Adrenal gland (tissue), 19 donors: ENCODE measurements at places on chromosomes 3 and 15.

DNA sequence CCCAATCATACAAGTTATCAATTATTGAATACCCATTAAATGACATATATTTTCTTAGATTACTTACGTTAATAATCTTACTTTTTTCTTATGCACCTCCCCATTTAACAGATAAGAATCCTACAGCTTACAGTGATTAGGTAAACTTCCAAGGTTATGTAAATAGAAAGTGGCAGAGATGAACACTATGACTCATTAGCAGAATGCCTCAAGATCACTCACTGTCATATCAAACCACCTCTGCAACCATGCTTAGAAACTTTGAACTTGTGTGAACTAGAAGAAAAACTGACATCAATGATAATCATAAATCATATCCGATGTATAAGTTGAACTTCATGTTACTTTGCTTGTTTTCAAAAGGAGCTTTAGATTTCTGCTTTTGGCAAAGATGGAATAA lies 911.6 kb upstream of the ARPP21 start:
- no peak for DNase-seq

GRCh38 chr3:12275974-12276650 lies 12.8 kb upstream of the PPARG start:
- DNase-seq: no peak

DNA sequence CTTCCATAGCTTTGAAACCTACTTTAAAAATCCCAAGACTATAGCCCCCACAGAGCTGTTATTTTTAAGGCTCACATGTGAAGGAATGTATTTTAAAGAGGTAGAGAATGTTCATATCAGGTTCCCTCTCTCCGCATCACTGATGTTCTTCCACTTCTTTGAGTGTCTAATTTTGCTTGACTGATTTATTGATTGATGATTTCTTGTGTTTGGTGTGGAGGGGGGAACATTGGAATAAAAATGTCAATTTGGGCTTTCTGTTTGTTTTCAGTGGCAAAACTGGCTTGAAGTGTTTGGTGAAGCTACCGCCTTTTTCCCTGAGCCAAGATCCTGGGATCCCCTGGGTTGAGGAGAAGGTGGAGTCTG lies 2.7 kb upstream of the TMEM212 start:
- DNase-seq: no peak

- DNase-seq: no peak
These were observed 7.9 kb downstream of the CCDC71 start for GRCh38 chr3:49158103-49158709.

- DNase-seq: no peak
These were observed 16.9 kb downstream of the GASK1A start for GRCh38 chr3:42996021-42996420.

DNA sequence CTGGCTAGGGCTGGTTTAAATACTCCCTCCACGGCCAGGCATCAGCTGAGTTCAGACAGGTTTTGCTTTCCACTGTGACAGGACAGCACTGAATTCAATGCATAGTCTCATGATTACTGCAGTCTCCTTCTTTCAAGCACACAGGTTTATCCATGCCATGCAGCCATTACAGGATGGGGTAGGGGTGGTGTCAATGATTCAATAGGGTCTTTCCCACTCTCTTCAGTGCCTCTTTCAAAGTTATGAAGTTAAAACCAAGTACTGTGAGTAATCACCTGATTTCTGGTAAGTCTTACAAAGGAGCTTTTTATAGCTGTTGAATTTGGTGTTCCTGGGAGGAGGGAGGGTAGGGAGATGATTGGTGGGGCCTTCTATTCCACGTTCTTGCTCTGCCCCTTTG lies 47.2 kb downstream of the TMEM212 start:
- no peak for DNase-seq

DNA sequence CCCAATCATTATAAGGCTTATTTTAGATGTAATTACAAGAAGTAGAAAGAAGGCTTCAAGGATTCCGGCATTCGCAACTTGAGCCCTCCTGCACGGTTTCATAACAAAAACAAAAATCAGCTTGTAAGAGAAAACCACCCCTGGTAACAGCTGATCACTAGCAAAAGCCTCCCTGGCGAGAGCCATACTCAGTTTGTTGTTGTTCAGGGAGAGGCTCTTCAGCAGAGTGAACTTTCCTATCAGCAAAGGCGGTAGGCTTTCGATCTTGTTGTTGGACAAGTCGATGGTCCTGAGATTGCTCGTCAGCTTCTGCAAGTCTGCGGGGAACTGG lies 710 bp downstream of the LRRC57 start:
- DNase-seq: no peak

DNA sequence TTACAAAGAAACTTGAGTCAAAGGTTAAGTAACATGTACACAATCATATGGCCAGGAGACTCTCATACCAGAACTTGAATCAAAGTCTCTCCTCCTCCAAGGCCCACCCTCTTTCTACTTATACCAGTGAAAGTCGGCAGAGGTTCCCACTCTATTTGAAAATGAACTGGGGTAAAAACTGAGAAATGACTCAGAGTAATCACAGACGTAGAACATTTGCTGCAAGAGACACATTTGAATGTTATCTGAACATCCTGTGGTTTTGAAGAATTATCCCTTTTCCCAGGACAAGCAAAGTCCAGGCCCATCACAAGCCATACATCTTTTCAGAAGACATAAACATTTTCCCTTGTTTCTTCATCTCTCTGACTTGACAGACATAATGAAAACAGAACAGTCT lies 55.8 kb downstream of the SHOX2 start:
- no peak for DNase-seq

GRCh38 chr3:5115506-5116162 lies 6.5 kb upstream of the ARL8B start:
- DNase-seq: no peak

DNA sequence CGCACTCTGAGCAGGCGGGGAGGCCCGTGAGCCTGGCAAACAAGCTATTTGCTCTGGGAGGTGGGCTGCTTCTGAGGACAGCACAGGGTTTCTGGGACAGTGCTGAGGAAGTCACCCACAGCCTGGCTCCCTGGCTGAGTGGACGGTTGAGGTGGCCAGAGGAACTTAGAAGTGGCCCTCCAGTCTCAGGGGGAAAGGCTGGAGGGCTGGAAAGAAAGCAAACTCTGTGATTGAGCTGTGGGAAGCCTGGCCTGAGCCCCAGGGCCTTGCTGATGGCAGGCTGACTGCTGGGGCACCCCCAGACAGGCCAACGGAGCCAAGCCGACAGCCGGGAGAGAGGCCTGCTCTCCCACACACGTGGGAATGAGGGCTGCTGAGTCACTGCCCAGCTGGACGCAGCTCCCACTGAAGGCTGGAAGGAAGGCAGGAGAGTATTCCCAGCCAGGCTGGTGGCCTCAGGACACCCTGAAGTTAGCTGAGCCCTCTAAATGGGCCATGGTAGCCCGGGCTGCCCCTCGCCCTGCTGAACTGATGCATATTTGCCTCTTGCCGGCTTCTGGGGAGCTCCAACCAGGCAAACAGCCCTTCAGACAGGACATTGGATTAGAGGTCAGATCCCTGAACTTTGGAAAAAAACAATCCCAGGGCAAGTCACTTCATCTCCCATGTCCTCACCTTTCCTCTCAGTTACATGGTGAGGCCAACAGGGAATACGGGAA lies 98.0 kb upstream of the TLE3 start:
- peak; percentile 87 for DNase-seq

GRCh38 chr3:65927576-65927975 lies 111.1 kb downstream of the MAGI1 start:
- no peak for DNase-seq

DNA sequence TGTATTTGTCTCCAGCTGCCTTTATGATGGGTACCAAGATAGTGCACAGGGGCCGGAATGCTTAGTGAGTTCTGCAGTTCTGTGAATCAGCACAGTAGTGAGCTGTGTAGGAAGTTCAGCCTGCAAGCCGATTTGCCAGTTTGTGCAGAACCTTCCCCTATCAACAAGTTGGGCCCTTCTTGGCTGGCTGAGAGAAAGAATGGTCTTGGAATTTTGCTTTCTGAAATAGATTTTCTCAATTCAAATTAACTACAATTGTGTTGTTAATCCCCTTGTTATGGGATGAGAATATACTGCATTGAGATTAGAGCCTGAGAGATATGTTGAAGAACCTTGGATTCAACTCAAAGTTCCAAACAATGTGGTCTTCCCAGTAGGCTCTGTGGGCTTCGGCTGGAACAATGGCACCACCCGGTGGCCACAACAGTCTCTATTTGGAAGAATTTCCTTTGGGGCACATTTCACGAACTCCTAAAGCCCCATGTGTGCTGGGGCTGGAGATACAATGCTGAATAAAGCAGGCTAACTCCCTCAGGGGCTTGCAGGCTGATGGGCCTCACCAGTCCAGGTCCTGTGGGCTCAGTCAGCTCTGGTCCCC lies 59.1 kb downstream of the TRIM42 start:
- peak; percentile 68 for DNase-seq

DNA sequence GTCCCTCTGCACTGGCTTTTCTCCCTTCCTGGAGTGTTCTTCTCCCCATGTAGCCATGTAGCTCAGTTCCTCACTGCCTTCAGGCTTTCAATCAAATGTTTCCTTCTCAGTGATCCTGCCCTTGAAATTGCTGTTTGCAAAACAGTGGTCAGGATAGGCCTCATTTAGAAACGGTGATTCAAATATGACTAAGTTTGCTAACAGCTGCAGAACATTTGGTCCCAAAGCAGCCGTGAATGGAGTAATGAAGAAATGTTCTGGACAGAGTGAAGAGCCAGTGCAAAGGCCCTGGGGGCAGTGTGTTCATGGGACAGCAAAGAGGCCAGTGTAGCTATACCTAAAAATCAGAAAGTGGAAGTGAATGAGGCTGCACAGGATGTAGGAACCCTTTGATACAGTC lies 223.4 kb downstream of the FEZF2 start:
- no peak for DNase-seq

- DNase-seq: no peak
These were observed 70.3 kb upstream of the BBX start for GRCh38 chr3:107452436-107452835.

DNA sequence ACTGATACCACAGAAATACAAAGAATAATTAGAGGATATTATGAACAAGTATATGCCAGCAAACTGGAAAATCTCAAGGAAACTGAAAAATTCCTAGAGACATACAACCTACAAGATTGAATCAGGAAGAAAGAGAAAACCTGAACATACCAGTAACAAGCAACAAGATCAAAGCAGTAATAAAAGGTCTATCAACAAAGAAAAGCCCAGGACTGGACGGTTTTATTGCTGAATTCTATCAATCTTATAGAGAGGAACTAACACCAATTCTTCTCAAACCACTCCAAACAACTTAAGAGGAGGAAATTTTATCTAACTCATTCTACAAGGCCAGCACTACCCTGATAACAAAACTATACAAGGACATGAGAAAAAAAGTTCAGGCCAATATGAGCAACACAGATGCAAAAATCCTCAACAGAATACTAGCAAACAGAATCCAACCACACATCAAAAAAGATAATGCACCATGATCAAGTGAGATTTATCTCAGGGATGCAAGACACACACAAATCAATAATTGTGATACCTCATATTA lies 71.1 kb upstream of the IMPG2 start:
- no peak for DNase-seq

- DNase-seq: peak; percentile 3
These were observed 3.2 kb downstream of the RTP3 start for GRCh38 chr3:46500656-46501635.

DNA sequence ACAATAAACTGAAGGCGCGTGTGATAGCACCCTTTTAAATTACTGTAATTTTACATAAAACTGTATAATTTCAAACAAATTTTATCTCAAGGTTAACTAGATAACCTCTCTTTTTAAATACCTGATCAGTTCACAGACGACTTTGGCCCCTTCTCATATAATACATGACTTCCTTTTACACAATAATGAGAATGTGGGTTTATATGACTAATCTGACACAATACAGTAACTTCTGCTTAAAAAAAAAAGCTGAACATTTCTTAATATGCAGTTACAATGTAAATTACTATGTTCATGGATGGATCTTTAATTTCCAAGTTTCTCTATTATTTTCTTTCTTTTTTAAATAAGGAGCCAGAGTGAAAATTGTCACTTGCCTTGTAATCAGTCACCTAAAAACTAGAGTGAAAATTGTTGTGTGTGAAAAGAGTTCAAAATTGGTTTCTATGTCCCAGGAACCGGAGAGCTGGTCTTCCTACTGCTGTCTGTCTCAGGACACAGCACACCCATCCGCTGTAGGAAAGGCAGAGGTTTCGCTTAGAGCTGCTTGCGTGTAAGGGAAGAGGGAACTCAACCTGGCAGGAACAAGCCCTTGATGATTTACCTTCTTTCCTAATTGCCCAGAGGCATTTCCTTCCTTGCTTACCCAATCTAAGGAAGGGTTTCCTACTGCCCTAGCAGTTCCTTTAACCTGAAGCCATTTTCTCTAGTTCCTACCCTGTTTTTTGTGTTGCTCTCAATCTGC lies 33.3 kb downstream of the PLD1 start:
- DNase-seq: no peak

GRCh38 chr3:148756311-148756710 lies 58.6 kb downstream of the AGTR1 start:
- DNase-seq: no peak

GRCh38 chr15:77843546-77843945 lies 210.8 kb upstream of the LINGO1 start:
- no peak for DNase-seq

DNA sequence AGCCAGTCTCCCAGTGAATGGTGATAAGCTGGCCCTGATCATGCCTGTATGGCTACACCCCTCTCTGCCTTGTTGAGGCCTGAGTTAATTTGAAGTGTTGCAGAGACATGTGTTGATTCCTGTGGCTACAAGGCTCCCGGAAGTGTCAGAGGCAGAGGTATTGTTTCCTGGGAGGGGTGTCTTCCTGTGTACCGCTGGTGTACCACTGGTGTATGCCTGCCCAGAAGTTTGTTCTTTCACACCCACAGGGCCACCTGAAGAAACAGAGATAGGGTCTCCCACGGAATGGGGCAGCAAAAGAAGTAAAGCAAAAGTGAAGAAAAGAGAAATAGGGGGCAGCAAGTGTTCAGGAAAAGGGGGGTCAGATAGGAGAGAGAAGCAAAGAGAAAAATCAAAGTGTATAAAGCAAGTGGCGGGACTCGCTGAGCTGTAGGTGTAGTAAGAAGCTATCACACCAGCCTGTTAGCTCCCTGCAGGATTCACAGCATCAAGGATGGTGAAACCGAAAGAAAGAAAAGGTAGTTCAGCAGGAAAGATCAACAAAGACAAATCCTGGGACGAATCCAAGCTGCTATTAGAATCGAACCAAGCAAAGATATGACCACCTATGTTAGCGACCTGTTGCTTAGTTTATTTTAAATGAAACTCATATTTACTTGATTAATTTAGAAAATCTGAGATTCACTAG lies 36.6 kb upstream of the CD47 start:
- DNase-seq: no peak

GRCh38 chr3:64974401-64974800 lies 286.6 kb upstream of the ADAMTS9 start:
- no peak for DNase-seq

DNA sequence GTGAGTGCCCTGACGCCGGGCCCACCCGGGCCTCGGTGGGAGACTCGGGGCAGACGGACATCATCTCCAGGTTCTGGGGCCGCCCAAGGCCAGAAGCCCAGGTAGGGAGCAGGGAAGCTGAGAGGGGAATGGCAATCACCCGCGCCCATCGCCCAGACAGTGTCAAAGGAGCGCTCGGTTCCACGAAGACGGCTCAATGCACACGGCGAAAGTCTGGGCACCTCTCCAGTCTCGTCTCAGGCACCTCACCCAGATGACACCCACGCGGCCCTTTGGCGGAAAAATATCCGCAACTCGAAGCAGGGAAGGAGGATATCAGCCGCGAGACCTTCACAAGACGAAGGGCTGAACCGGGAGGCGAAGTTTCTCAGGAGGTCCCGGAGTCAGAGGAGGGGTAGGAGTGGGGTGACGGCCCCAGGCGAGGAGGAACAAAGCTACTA lies 916 bp downstream of the IL17RD start:
- DNase-seq: peak; percentile 63
